ENCODE measurements at places on chromosomes 5 and 9.

GRCh38 chr5:174482607-174483024 lies 241.8 kb upstream of the MSX2 start:
- DNase-seq = no peak

DNA sequence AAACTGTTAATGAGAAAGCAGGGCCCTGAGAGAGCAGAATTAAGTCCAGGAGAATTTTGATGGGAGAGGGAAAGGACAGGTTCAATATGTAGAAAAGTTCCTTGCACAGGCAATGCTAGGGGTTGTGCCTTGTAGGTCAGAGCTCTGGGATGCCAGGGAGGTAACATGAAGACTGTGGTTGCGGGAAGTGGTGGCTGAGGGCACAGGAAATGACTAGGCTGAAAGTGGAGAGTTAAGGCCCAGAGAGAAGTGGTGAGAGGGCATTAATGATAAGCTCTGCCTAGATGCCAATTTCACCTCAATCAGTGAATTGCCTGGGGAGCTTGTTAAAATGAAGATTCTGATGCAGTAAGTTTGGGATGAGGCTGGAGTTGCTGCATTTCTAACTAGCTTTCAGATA lies 31.5 kb upstream of the PPP3R2 start:
- peak; percentile 42 for DNase-seq

DNA sequence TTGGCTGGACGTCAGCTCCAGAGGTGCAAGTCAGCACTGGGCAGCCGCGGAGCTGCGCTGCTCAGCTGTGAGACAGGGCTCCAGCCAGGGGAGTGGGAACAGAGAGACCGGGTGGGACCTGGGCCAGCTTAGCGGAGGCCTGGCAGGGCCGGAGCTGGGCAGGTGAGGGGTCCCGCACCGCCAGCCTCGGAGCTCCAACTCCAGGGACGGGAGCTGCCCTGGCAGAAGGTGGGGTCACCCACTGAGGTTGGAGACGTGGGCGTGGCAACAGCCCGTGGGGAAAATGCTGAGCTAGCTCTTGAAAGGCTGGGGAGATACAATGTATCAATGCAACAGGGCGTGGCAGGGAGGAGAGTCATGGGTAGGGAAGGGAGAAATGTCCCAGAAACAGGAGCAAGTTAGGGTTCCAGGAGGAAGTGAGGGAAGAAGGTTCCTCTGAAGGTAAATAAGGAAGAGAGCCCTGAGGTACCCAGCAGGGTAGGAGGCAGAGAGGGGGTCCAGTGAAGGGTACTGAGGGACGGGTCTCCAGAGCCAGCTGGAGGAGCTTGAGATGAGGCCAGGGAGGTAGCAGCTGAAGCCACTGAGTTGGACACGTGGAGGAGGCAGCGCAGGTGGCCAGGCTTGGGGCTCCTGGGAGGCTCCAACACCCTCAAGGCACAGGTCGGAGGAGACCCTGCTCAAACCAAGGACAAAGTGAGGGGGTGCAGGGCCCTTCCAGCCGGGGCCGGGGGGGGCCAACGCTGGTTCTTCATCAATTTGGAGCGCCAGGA lies 736 bp upstream of the NKD2 start:
- no peak for DNase-seq

DNA sequence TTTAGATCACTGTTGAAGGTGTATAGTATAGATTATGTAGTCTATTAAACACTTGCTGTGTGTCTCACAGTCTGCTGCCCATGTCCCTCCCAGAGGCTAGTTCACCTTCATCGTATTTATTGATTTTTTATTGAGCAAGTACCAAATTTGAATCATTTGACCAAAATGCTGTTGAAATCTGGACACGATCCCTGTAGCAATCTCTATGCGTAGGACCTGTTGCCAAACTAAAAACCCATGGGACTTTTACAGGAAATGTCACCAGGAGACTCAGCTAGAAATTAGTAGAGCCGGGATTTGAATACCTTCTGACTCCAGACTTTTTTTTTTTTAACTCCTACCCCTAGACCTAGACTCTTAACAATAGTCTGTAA lies 17.5 kb downstream of the SLC31A1 start:
- no peak for DNase-seq

GRCh38 chr5:126809916-126810315 lies 33.0 kb downstream of the LMNB1 start:
- no peak for DNase-seq

Data from activated CD4-positive, alpha-beta T cell treated with anti-CD3 and anti-CD28 coated beads, Interleukin-2, amount 50 U/mL, for 16 hours (primary cell).